ENCODE measurements at places on chromosomes 7 and 10. TPM values are rescaled to one million over a fixed set of nuclear protein-coding genes. Genes with fewer than 3 reads are reported as not detected.

SPDYE3 gene
- not detected for total RNA-seq

DNA sequence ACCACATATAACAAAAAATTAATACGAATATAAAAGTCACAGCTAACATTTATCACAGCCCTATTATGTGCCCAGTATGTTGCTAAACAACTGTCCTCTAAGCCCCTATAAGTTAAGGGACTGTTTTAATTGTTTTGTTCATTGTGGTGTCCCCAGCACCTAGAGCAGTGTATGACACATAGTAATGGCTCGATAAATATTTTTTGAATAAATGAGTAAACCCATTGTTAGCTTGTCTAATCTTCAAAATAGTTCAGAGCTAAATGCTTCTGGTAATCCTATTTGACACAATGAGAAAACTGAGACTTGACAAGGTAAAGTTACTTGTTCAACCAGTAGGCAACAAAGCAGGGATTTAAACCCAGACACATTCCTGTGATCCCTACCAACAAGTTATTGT, 78.4 kb upstream of the NEUROD6 start:
- DNase-seq: no peak

- no peak for DNase-seq
These were observed 7.1 kb downstream of the CRYGN start for GRCh38 chr7:151432658-151433521.

DNA sequence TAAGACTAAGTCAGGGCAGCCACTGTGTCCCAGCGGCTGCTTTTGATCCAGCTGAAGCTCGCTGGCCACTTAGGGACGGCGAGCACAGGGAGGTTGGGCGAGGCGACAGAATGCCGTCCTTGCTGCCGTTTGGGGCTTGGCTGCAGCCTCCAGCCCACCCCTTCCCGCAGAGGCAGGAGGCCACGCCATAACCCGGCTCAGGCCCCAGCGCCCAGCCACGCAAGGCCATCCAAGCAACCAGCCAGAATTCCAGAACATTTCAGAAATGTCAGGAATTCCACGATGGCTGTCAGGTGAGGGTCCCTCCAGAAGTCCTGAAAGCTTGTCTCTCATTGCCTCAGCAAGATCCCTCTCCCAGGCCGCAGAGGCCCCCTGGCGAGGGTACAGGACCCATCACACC, 479.1 kb upstream of the FOXK1 start:
- DNase-seq: no peak

GRCh38 chr10:26860102-26860442, 686 bp downstream of the ABI1 start:
- peak; percentile 71 for DNase-seq

GRCh38 chr7:68929781-68930261, 668.5 kb upstream of the AUTS2 start:
- DNase-seq: no peak

GRCh38 chr10:1968257-1969033, 231.1 kb upstream of the ADARB2 start:
- DNase-seq: no peak

DNA sequence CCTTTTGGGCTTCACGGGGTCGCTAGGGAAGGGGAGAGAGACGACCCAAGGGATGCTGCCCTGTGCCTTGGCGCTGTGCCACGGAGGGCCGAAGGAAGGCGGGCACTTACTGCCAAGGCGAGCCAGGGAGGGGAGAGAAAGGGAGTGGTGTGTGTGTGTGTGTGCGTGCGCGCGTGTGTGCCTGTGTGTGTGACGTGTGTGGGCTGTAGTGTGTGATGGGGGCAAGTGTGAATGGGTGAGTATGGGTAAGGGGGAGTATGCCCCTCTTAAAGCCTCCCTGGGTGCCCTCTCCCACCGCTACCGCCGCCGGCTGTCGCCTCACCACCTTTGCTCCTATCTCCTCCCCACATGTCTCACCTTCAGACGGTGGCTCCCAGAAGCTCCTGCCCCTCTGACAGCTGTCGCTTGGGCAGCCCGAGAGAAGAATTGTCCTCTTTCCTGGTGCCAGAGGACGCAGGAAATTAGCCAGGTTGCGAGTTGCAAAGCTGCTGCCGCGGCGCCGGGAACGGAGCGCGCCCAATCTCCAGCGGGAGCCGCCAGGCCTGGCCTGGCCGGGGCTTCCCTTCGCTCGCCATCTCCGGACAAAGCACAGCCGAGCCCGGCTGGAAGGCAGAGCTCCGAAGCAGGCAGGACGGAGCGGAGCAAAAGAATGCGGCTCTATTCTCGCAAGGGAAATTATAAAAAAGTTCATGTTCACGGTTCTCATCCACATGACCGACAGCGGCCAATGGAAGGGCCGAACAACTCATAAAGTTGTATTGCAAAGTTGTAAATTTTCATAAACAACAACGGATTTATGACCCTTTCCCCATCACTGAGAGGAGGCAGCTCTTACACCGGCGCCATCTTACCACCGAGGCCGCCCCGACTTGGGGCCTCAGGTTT, at the start of gene HOXA3:
Gene HOXA3 (minus strand): TSS at position 653 of the 885 bp plus-strand sequence. CDS start 41,943 bp downstream, outside the sequence.
- no peak for DNase-seq

DNA sequence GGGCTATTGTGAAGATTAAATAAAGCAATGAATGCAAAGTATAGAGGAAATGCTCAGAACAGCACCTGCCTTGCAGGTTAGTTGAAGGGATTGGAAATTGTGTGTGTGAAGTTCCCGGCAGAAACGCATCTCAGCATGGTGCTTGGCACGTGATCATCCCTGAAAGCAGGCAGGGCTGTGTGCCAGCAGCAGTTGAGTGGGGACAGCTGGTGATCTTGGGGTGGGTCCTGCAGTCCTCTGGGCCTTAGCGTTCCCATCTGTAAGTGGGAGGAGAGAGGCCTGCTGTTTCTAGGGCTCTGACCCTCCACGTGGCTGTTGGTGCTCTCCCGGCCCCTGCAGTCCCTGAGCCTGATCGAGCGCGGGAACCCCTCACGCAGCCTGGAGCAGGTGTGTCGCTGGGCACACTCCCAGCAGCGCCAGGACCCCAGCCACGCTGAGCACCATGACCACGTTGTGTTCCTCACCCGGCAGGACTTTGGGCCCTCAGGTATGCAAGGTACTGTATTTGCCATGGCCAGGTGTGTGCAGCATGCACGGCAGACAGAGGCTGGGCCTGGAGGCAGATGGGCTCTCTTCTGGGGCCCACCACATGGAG, 55.3 kb downstream of the TBATA start:
- no peak for DNase-seq

GPC2 gene
- total RNA-seq: 61.0 TPM

DNA sequence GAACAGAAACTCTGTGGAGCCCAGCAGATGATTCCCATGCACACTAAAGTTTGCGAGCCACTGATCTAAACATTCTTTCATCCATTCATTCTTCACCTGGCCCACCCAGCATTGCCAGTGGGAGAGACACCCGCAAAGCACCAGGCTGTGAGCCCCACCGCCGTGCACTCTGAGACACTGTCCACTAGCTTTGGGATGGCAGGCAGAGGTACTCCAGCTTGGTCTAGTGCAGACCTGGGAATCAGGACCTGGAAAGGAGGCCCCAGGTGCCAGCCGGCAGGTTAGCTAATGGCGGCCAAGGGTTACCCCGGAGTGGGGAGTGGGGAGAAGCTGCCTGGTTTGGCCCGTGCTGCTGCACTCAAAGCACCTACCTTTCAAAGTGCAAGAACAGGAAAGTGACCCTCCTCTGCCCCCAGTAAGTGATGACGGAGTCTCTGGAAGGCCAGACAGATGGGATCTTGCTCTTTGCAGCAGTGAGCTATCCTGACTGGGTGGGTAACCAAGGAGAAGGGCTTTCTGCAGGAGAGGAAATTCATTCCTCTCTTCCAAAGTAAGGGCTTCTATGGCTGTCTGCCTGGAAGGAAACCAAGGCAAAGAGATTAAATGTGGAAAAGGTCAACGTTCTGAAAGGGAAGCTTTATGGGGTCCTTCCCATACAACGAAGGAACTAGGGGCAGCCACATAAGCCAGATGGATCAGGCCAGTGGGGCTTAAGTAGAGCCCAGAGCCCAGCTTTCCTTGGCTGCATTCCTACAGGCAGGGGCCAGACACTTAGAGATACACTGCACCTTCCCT, 74.2 kb upstream of the LRRC4 start:
- no peak for DNase-seq

- DNase-seq: peak; percentile 94
These were observed 951.6 kb downstream of the ANKRD7 start for GRCh38 chr7:119175911-119176627.

- DNase-seq: no peak
These were observed 222.3 kb downstream of the KIF20B start for GRCh38 chr10:89923661-89924060.

DNA sequence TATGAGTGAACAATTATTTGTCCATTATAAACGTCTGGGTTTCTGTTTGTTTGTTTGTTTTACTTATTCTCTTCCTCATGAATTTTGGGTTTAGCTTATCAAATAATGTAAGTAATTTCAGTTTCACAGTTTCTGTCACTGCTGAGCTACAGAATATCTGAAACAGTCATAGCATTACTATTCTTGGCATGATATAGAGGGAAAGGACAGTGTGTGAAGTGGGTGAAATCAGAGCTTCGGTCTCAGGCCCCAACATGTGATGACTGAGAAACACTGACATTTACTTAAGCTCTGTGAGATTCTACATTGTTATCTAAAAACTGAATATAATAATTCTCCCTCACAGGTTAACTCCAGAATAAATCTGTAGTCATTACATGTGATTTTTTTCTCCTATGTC, 8.8 kb upstream of the OR6V1 start:
- DNase-seq: no peak

MUC3A gene
- 0.80 TPM for total RNA-seq

SPDYE2 gene
- not detected for total RNA-seq

GRCh38 chr10:71323407-71323806, 4.3 kb downstream of the SLC29A3 start:
- DNase-seq: no peak

DNA sequence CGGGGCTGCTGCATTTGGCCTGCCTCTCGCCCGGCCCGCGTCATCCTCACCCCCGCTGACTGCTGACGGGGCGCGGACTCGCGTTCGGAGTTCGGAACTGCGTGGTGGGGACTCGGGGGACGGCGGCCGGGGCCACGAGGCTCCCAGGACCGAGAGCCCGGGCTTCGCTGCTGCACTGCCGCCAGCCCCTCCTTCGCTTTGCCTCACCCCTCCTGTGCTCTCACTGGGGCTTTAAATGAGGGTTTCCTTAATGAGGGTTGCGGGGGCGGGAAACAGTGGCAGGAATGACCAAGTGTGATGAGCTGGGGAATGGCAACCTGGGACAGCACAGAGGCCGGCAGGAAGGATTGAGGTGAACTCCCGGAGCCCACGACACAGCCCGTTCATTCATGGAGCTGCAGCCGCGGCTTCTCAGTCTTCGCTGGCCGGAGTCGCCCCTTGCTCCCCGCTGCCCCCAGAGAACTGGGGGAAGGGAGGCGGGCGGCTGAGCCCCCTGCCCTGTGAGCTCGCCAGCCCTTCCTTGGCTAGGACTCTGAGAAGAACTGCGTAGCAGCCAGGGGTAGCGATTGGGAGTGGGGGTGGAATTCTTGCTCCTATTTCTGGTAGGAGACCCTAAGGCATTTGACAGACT, 1.5 kb upstream of the LRRC4 start:
- DNase-seq: no peak

- no peak for DNase-seq
These were observed 130.9 kb downstream of the AGMO start for GRCh38 chr7:15430911-15431310.

SPDYE8 gene
- total RNA-seq: not detected

- peak; percentile 95 for DNase-seq
These were observed 1.5 kb upstream of the KAZALD1 start for GRCh38 chr10:101060036-101060950.

HMX3 gene
- 0.12 TPM for total RNA-seq

GPR85 gene
- total RNA-seq: 1.2 TPM

OR6B1 gene
- total RNA-seq: not detected

CLCN1 gene
- total RNA-seq: not detected

- DNase-seq: no peak
These were observed 147.9 kb downstream of the DNAH11 start for GRCh38 chr7:21690705-21691104.

DNA sequence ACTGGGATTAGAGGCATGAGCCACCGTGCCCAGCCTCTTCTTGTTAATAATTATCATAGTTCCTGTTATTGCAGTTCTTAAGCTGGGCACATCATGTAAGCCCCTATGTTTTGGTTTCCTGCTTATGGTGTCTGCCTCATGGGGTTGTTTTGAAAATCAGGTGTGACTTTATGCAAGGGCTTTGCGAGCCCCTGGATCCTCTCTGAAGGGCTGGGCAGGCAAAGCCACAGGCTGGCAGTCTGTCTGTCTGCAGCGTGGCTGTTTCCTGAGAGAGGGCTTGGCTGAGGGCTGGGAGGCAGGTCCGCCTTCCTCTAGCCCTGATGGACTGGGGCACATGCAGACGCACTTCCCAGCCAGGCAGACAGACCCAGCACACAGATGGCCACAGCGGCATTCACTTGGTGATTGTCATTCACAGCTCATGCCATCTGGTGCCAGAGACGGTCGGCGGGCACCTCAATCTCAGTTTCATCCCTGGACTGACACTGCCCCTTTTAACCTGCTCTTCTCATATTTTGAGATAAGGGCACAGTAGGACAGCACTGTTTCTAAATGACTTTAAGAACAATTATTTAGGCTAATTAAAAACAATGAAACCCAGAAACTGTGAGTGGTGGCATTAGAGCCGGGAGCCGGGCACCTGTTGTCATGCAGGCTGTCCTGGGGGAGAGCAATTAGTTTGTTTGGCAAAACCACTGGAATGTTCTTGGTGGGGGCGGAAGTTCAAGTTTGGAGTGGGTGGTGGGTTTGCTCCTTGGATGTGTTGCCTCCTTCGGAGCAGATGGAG, 35.5 kb downstream of the RBM20 start:
- no peak for DNase-seq

GRCh38 chr10:83539528-83540308, 599.6 kb upstream of the GHITM start:
- DNase-seq: no peak

- no peak for DNase-seq
These were observed 33.7 kb upstream of the CABCOCO1 start for GRCh38 chr10:61628875-61629513.

TSPAN15 gene
- total RNA-seq: 8.7 TPM

DNA sequence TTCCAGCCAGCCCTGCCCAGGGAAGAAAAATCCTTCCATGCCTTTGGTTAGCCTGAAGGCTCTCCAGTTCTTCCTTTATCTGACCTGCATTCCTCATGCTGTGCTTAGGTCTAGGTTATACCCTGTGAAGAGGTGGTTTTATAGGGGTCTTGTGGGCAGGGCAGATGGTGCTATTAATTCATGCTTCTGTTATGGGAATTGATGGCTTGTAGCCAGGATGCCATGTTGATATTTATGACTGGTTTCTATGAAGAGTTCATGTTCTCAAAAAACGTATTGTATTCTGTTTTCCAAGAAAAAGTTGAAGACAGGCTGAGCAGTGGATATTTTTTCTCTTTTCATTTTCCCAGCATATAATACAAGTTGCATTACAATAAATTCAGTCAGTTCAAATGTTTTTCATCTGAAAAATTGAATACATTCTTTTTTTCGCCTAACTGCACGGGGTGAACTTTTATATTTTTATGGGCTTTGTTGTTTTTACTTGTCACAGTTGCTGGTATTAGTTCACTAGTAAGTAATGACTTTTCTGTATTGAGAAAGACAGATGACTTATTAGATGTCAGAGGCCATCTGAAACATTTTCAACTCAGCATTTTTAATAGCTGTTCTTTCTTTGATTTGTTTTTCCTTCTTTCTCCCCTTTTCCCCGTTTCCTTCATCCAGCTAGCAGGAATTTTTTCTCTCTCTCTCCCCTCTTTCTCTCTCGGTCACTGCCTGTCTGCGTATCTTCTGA, 322.8 kb downstream of the LRMDA start:
- no peak for DNase-seq

GIMAP1 gene
- not detected for total RNA-seq
